ENCODE measurements at places on chromosomes 1 and 21. TPM values are rescaled to one million over a fixed set of nuclear protein-coding genes. Genes with fewer than 3 reads are reported as not detected.

The DPT gene
- not detected for total RNA-seq

The AIM2 gene
- total RNA-seq, result not detected

The PCSK9 gene
- under 0.01 TPM for total RNA-seq

The LCA5L gene
- total RNA-seq, result 0.38 TPM

The OR2L8 gene
- total RNA-seq, result not detected

The AK5 gene
- 13.3 TPM for total RNA-seq

The GFI1 gene
- total RNA-seq, result not detected

The ERICH3 gene
- total RNA-seq, result not detected

The RIMS3 gene
- total RNA-seq, result 0.38 TPM

The ADCY10 gene
- total RNA-seq, result under 0.01 TPM

The ROR1 gene
- 0.26 TPM for total RNA-seq

The LCE2C gene
- total RNA-seq, result not detected

The EVA1C gene
- 15.9 TPM for total RNA-seq

The PM20D1 gene
- 0.25 TPM for total RNA-seq

The LRRC71 gene
- total RNA-seq, result 0.13 TPM

The ADAMTS1 gene
- 10.1 TPM for total RNA-seq

The ACTL8 gene
- total RNA-seq, result not detected

The LCE6A gene
- not detected for total RNA-seq

The NIBAN1 gene
- total RNA-seq, result 2.4 TPM

The VANGL2 gene
- not detected for total RNA-seq

The CELA2A gene
- total RNA-seq, result not detected

The IQCC gene
- 1.0 TPM for total RNA-seq

The DMRTA2 gene
- total RNA-seq, result not detected

The C1orf210 gene
- total RNA-seq, result not detected

The TEDDM1 gene
- not detected for total RNA-seq

The EPHA10 gene
- total RNA-seq, result under 0.01 TPM

The ATP1A4 gene
- not detected for total RNA-seq

The LCE3D gene
- total RNA-seq, result not detected

The OLFM3 gene
- not detected for total RNA-seq

The HLX gene
- 3.4 TPM for total RNA-seq

The FCGR3B gene
- not detected for total RNA-seq

The TMEM61 gene
- 0.25 TPM for total RNA-seq

The PADI2 gene
- total RNA-seq, result under 0.01 TPM

The SPATA46 gene
- not detected for total RNA-seq

The URB1 gene
- 13.5 TPM for total RNA-seq

The BACE2 gene
- 425 TPM for total RNA-seq

The SHISA4 gene
- total RNA-seq, result 6.2 TPM

The TAS1R1 gene
- total RNA-seq, result 0.13 TPM

The SPATA45 gene
- total RNA-seq, result not detected

The KMO gene
- total RNA-seq, result not detected

The ENAH gene
- total RNA-seq, result 15.3 TPM

The MCM3AP gene
- total RNA-seq, result 69.3 TPM

The CRYBG2 gene
- total RNA-seq, result 0.25 TPM

The HSD3B1 gene
- not detected for total RNA-seq

The IFI6 gene
- total RNA-seq, result 21.8 TPM

The C1QA gene
- total RNA-seq, result not detected

Data from dermis microvascular lymphatic vessel endothelial cell (primary cell).